ENCODE measurements at places on chromosomes 2 and 18.

DNA sequence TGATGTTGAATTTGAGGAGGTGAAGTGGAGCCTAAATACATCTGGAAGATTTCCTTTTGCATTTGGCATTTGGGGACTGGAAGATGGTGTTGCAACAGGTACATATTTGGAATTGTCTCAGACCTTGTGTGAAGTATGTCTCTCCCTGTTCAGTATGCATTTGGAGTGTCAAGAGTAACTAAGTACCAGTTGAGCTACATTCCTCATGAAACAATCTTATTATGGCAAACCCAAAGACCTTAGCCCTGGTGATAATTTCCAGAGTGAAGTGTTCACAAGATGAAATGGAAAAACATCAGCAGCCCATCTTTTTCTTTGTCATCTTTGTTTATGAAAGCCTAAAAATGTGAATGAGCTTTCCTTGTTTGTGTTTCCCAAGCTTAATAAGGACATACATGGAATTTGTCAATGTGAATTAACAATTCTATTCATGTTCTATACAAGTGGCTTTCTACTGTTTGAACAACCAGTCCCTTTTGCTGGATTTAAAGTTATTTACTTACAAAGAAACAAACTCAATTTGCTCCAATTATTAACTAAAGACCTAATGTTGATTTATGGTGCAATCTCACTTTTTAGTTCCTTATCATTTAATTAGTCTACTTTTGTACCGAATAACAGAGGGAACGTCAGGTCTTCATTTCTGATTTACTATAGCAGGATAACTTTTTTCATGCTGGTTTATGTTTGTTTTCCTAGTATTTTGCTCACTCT is 42.1 kb upstream of the PPP1R1C start:
- no peak for DNase-seq

GRCh38 chr2:238302751-238303150 is 14.3 kb upstream of the PER2 start:
- DNase-seq = no peak

DNA sequence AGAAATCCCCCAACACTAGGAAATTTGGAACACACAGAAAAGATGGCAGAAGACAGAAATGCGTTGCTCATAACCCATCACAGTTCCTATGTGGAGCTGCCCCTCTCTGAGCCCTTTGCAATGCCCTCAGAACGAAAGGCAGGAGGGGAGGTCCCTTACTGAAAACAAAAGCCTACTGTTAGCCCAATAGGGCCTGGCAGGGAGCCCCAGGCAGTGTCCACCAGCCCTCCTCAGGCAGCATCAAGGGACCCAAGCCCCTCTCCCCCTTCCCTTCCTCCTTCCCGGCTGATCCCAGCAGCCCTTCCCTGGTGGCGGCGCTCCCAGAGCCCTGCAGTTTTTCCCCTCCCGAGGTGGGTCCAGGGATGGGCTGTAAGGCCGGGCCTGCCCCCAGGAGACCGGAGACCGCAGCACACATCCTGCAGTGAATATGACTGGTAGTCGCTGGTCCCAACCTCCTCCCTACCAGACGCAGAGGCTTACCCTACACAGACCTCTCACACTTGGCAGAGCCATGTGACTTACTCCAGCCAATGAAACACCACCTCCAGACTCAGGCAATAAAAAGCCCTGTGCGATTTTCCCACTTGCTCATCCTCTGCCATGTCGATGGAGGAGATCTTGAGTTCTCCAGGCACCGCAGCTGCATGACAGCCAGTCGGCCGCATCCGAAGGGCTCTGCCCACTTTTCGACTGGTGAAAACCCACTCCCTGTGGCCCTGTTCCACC is 19.4 kb upstream of the DUSP2 start:
- no peak for DNase-seq

- DNase-seq = no peak
Observed at GRCh38 chr18:14949800-14950664, 202.1 kb downstream of the ANKRD30B start.

- no peak for DNase-seq
Observed at GRCh38 chr2:235382179-235382578, 111.7 kb upstream of the AGAP1 start.

DNA sequence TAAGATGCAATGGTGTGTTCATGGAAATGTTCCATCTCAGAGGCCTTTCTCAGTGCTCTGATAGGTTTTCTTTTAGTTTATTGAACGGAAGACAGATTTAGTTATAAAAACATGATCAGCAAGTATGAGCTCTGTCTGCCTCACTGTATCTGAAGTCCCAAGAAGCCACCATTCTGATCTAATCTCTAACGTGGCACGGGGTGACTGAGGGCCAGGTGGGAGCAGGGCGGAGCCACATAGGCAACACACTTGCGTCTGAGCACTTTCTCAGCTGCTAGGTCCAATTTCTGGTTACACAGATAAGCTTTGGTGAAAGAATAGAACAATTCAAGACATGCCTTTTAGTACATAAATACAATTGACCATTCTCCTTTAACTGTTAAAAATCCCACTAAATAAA is 60.4 kb downstream of the SNTG2 start:
- DNase-seq = no peak

DNA sequence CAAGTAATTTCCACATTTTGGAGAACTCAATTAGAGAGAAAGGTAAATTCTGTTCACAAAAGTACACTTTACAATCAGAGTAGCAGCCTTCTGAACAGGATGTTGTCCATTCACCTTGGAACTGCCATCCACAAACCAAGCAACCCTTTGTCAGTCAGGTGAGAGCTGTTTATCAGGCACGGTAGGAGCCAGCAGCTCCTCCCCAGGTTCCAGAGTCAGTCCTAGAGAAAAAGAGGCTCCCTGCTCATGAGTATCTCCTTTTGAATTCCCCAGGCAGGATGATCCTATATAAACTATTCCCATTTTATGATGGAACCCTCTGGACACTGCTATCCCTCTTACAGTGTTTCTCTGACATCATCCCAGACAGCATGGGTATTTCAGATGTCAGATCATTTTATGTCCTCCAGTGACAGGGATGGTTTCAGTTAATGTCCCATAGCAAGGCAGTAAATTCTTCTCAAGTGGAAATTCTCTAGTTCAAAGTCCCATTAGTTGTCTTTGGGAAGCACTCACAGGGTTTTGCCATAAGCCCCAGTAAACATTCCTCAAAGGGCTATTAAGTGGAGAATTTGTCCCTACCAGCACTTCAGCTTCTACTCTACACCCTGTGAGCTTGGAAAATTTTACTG is 34.5 kb upstream of the CSRNP3 start:
- no peak for DNase-seq

- DNase-seq = peak; percentile 58
Observed at GRCh38 chr2:120012771-120013596, at the start of gene EPB41L5. TSS of gene EPB41L5 (plus strand) at chr2:120013077. CDS start at chr2:120019085, 6,008 bp downstream.

- DNase-seq = no peak
Observed at GRCh38 chr18:61743775-61744531, 148.9 kb downstream of the RNF152 start.

GRCh38 chr2:15242936-15243461 is 318.1 kb downstream of the NBAS start:
- no peak for DNase-seq

DNA sequence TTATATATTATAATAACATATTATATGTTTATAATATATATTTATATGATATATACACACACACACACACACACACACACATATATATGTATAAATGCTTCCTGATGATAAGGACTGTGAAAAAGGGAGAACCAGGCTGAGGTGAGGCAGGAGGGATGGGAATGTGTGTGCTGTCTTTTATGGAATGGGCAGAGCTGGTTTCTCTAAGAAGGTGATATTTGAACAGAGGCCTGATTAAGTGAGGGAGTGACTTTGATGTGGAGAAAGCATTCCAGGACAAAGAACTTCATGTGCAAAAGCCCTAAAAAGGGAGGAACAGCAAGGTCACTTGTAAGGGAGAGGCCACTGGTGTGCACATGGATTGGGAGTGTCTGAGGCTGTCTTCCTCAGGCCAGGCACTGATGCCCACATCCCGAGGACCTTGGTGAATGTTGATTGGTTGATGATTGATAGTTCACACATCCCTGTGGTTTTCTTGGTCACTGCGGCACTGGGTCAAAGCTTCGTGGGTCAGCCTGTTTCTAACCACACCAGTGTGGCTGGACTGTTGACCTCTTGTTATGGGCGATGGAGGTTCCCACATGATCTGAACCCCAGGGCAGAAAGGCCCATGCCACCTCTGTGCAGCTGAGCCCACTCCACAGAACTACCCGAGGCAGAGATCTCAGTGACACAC is 196.9 kb downstream of the MYCN start:
- no peak for DNase-seq

- no peak for DNase-seq
Observed at GRCh38 chr2:223532161-223532560, 70.0 kb downstream of the SCG2 start.

GRCh38 chr18:33838054-33838453 is 260.0 kb downstream of the ASXL3 start:
- DNase-seq = no peak

- DNase-seq = no peak
Observed at GRCh38 chr2:98578231-98578630, 30.1 kb downstream of the COA5 start.

- no peak for DNase-seq
Observed at GRCh38 chr2:81550277-81550676, 1245.7 kb upstream of the LRRTM1 start.

All from T-helper 2 cell (primary cell).